ENCODE measurements at places on chromosomes 1 and 21.

GRCh38 chr1:2128189-2128901 is 66.2 kb downstream of the FAAP20 start:
- DNase-seq, result no peak

- DNase-seq, result no peak
Observed at GRCh38 chr1:184145083-184145482, 93.6 kb downstream of the TSEN15 start.

GRCh38 chr1:81157686-81158085 is 643.0 kb upstream of the ADGRL2 start:
- DNase-seq, result no peak

- DNase-seq, result no peak
Observed at GRCh38 chr21:26597031-26597430, 23.9 kb upstream of the CYYR1 start.

GRCh38 chr1:171983584-171983983 is 142.3 kb downstream of the DNM3 start:
- peak; percentile 6 for DNase-seq

GRCh38 chr1:193785850-193786420 is 599.5 kb upstream of the B3GALT2 start:
- DNase-seq, result no peak

DNA sequence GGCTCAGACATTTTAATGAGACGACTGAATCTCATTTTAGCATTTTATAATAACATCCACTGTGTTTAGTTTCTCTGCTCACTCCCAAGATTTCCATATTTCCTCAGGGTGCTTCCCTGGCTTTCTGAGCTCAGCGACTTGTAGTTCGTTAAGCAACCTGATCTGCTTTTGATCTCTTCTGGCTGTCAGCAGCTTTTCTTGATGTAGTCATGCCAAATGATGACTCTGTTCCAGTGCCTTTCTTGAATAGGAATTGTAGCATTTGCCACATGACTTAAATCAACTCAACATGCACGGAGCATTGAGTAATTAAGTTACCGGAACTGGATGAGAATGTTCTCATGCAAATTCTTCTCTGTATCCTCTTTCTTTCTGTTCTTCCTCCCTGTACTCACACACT is 246.1 kb downstream of the FMN2 start:
- no peak for DNase-seq

- no peak for DNase-seq
Observed at GRCh38 chr1:232033285-232033684, 406.7 kb downstream of the DISC1 start.

- DNase-seq, result peak; percentile 88
Observed at GRCh38 chr1:173870252-173871075, 2.3 kb downstream of the ZBTB37 start.

DNA sequence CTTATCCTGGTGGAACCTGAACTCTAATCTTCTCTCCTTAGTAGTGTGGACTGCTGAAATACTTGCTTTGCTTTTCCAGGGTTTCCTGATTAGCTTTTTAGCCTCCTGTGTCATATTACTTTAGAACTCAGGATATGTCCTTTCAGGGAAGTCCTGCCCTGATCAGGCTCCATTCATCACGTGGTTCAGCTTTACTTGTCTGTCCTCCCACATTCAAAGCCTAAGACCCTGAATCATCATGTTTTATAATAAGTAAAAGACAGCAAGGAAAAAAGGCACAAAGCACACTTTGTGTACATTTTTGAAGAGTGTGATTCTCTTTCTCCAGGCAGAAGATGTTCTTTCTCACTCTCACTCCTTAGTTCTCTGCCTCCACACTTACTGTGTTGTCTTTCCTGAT is 70.6 kb downstream of the PATJ start:
- no peak for DNase-seq

- no peak for DNase-seq
Observed at GRCh38 chr1:241598249-241598648, 41.9 kb downstream of the CHML start.

DNA sequence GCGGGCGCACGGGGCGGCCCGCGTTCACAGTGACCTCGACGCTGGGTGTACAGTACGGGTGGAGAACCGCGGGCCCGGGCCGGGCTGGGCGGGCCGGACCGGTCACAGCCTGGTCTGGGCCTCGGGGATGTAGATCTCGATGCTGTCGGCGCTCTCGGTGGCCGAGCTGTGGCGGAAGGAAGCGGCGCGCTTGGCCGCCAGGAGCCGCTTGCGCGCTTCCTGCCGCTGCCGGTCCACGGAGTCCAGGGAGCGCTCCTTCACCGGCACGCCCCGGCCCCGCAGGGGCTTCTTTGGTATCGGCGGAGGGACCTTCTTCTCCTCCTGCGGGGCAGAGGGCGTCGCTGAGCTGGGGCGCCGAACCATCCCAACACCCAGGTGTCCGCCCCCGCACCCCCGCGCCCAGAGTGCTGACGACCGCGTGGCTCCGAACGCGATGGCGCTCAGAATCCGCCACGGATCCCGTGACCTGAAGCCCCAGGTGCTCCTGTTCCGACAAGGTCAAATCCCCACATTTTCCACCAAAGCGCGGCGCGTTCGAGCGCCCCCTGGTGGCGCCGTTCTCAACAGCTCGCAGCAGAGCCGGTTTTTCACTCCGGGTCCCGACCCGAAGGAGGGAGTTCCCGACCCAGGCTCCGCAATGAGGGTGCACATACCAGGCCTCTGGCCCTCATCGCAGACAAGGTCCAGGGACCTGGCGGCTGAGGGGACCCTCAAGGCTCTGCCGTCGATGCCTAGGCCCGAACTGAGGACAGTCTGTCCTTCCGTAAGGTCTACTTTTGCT is 6.6 kb upstream of the SMIM12 start:
- DNase-seq, result peak; percentile 90

- no peak for DNase-seq
Observed at GRCh38 chr1:31793086-31793485, 22.7 kb downstream of the SPOCD1 start.

GRCh38 chr21:36193200-36193599 is 36.6 kb downstream of the DOP1B start:
- no peak for DNase-seq

DNA sequence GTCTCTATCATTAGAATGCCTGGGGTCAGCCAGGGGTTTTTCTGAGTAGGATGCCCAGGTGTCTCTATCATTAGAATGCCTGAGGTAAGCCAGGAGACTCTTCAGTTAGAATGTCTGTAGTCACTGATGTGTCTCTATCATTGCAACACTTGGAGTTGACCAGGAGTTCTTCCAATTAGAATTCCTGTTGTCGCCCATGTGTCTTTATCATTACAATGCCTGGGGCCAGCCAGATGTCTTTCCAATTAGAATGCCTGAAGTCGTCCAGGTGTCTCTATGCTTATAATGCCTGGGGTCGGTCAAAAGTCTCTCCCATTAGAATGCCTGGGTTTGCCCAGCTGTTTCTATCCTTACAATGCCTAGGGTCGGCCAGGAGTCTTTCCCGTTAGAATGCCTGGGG is 55.8 kb downstream of the RNF187 start:
- DNase-seq, result no peak

DNA sequence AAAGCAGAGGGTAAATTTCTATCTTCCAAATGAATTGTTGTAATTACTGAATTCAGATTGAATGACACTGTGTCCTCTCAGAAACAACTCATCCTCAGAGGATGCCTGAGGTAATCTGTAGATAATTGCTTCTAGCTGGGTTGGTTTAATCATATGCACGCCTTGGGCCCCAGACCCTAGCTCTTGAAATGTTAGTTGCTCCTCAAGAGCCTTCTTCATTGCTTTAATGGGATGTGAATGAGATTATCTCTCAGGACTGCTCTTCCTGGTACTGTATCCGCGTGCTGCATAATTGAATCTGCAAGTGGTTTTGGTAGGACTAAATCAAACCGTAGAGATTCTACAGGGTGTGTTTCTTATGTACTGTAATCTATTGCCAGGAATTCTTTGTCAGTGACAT is 569.3 kb upstream of the NEGR1 start:
- no peak for DNase-seq

DNA sequence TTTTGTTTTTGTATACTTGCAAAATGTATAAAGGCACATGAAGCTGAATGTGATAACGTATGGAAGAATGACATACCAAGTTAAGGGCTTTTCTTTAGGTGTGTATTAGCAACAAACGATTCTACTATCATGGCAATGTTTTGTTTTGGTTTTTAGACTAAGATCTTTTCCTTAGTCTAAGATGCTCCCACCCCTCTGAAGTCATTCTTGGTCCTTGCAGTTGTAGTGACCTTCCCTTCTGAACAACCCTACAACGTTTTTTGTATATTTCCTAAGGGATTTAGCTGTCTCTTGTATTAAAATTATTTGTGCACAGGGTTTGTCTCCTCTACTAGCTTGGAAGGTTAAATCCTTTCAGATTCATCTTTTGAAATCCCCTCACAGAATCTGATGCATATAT is 61.0 kb downstream of the SPAG17 start:
- no peak for DNase-seq

DNA sequence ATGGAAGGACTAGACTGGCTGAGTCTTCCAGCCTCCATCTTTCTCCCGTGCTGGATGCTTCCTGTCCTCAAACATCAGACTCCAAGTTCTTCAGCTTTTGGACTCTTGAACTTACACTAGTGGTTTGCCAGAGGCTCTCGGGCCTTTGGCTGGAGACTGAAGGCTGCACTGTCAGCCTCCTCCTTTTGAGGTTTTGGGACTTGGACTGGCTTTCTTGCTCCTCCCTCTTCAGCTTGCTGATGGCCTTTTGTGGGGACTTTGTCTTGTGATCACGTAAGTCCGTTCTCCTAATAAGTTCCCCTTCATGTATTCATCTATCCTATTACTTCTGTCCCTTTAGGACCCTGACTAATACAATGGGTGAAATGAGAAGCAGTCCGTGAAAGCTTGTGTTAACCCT is 196.4 kb downstream of the KAZN start:
- no peak for DNase-seq

- DNase-seq, result no peak
Observed at GRCh38 chr1:2566101-2567045, 10.2 kb downstream of the TNFRSF14 start.

DNA sequence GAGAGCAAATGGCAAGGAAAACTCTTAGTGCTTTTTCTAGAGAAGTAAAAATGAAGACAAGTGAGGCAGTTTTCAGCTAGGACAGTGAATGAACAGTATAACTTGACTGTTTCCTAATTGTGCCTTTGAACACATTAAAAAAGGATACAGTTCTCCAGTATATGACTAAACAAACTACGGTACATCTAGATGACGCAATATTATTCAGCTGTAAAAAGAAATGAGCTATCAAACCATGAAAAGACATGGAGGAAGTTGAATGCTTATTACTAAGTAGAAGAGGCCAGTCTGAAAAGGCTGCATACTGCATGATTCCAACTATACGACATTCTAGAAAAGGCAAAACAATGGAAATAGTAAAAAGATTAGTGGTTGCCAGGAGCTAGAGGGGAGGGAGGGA is 206.3 kb downstream of the SIPA1L2 start:
- DNase-seq, result no peak

GRCh38 chr1:214638459-214638807 is 35.4 kb downstream of the CENPF start:
- DNase-seq, result no peak

DNA sequence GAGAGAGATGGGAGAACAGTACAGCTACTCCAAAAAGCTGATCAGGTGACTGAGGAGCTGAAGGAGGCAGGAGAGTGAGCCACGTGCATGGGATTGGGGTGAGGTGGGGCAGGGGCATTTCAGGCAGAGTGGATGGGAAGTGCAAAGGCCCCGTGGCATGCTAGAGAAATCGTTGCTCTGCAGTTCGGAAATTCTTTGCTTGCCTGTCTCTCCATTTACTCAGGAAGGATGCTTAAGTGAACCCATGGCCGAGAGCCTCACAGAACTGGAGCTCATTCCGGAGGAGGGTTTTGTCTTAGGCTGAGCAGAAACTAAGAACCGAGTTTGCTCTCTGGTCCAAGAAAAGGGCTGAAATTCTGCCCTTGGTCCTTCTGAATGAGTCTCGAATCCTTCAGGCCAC is 139.8 kb upstream of the TMEM51 start:
- no peak for DNase-seq

GRCh38 chr21:32806810-32807386 is 35.3 kb upstream of the PAXBP1 start:
- DNase-seq, result no peak

GRCh38 chr1:234619071-234619480 is 9.1 kb upstream of the IRF2BP2 start:
- DNase-seq, result no peak

GRCh38 chr1:200184196-200184595 is 156.7 kb downstream of the NR5A2 start:
- DNase-seq, result no peak

- DNase-seq, result no peak
Observed at GRCh38 chr1:176485083-176485482, 22.1 kb downstream of the PAPPA2 start.

- DNase-seq, result no peak
Observed at GRCh38 chr1:151948506-151948905, 39.2 kb upstream of the THEM4 start.

DNA sequence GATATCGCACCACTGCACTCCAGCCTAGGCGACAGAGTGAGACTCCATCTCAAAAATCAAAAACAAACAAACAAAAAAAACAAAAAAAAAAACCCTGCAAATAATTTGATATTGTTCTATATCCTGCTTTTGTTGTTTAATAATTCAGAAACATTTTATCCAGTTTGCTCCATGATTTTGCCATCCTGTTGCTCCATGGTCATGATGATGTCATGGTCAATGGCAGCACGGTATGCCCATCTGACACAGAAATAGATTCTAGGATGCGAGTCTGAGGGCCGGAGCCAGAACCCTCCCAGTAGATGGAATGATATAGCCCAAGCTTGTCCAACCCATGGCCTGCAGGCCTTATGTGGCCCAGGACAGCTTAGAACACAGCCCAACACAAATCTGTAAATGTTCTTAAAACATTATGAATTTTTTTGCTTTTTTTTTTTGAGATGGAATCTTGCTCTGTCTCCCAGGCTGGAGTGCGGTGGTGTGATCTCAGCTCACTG is 39.8 kb downstream of the EDARADD start:
- DNase-seq, result no peak

DNA sequence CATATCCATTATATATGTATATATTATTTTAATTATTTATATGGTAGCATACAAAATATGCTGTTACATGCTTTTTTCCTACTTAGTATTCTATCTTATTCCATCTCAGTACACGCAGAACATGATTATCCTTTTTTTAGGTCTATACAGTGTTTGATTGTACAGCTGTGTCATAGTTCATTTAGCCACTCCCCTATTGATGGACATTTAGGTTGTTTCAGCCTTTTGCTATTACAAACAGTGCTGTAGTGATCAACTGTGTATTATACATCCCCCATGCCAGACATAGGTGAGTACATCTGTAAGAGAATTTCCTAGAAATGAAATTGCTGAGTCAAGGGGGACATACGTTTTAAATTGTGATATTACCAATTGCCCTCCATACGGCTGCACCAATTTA is 15.6 kb downstream of the LACTBL1 start:
- DNase-seq, result no peak
